ENCODE measurements at places on chromosomes 6 and 20.

GRCh38 chr6:130202782-130203181, 20.0 kb downstream of the SAMD3 start:
- peak; percentile 5 for DNase-seq

- DNase-seq: no peak
These were observed 26.9 kb downstream of the PCNA start for GRCh38 chr20:5092765-5093339.

- DNase-seq: no peak
These were observed 1.3 kb upstream of the L3MBTL1 start for GRCh38 chr20:43506238-43506637.

DNA sequence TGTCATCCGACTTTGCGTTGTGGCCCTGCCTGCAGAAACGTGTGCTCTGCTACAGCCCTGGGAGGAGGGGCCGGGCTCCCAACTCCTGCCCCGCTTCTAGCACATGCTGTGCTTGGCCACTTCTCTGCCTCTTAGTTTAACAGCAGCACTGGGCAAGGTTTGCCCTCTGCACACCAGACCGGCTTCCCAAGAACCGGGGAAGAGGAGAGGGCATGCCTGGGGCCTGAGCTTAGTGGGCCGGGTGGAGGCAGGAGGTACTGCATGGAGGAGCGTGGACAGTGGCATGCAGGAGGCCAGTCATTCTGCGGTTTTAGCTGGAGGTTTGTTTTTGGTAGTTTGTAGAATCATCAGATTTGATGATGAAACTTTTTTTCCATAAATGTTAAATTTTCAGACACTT, 45.5 kb downstream of the CEP43 start:
- no peak for DNase-seq

DNA sequence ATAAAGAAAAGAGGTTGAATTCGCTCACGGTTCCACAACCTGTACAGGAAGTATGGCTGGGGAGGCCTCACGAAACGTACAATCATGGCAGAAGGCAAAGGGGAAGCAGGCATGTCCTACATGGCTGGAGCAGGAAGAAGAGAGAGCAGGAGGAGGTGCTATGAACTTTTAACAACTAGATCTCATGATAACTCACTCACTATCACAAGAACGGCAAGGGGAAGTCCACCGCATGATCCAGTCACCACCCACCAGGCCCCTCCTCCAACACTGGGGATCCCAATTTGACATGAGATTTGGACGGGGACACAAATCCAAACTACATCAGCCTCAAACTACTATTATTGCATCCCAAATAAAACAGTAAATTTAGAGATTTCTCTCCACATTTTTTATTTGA, 53.6 kb upstream of the CST7 start:
- no peak for DNase-seq

DNA sequence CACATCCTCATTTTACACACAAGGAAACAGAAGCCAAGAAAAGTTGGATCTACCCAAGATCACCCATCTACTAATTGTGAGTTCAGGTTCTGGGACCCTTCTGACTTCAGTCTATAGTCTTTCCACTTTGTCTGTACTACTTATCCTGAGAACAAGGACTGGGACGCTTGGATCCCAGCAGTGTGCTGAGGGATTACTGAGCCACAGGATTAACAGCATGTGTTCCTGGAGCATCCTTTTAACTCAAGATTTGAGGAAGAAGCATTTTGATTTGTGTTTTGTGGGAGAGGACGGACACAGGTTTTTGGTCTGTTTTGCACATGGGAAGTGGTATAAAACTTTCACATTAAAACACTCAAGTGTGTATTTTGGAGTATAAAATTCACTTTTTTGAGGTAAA, 4.4 kb downstream of the ENPP4 start:
- DNase-seq: no peak

DNA sequence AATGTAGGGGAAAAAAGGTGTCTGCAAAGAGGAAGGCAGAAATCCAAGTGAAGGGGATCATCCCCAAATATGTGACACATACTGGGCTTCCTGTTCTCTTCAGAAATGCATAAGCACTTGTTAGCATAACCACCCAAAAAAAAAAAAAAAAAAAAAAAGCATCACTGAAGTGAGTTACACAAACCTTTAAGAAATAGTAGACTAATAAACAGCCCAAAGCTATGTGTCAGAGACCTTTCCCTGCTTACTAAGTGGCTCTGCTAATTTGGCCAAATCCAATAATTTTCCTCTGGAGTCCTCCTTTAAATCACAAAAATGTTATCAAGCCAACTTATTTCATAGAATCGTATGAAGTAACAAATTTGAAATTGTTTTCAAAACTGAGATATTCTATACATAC, 7.5 kb upstream of the DST start:
- no peak for DNase-seq

DNA sequence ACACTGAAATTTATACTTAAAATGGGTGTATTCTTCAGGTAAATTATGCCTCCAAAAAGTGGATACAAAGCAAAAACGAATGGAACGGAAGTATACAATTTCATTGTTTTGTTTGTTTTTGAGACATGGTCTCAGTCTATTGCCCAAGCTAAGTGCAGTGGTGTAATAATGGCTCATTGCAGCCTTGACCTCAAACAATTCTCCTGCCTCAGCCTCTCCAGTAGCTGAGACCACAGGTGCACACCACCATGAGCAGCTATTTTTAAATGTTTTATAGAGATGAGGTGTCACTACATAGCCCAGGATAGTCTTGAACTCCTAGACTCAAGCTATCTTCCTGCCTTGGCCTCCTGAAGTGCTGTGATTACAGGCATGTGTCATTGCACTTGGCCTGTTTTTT, 122.2 kb downstream of the MAN1A1 start:
- no peak for DNase-seq

DNA sequence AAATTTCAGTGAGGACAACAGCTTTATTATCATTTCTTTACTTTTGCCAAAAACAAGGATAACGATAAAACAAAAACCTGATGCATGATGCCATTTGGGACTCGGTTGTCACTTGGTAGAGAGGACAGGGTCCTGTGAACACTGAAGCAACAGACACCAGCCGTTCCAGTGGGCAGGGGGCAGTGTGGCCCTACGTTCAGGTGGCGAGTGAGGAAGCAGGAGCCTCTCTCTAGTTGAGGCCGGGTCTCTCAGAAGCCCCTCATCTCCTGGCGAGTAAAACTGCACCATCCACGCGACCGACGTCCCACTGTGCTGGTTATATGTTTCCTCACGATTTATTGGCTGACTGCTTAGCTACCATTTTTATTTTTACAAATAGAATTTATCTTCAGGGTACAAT, 231.6 kb downstream of the THBS2 start:
- DNase-seq: no peak

DNA sequence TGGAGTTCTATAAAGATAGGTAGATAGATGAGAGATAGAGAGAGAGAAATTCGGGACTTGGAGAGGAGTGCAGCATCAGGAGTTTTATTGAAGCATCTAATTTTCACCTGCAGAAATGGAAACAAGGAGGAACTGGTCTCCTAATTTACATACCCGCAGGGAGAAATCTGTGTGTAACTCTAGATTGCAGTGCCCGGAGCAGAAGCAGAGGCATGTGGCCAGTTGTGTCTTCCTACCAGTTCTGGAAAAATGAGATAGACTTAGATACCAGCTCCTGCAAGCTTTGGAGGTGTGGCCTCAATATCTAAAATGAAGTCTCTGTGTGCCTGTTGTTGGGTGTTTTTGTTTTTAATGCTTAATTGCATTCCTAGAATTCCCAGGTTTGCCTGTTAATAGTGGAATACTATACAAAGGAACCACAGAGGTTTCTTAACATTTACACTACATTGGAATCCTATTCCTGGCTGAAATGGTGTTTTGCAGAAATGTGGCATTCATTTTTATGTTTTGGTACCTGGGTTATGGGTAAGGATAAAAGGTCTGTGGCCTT, 57.4 kb downstream of the DTD1 start:
- DNase-seq: no peak

DNA sequence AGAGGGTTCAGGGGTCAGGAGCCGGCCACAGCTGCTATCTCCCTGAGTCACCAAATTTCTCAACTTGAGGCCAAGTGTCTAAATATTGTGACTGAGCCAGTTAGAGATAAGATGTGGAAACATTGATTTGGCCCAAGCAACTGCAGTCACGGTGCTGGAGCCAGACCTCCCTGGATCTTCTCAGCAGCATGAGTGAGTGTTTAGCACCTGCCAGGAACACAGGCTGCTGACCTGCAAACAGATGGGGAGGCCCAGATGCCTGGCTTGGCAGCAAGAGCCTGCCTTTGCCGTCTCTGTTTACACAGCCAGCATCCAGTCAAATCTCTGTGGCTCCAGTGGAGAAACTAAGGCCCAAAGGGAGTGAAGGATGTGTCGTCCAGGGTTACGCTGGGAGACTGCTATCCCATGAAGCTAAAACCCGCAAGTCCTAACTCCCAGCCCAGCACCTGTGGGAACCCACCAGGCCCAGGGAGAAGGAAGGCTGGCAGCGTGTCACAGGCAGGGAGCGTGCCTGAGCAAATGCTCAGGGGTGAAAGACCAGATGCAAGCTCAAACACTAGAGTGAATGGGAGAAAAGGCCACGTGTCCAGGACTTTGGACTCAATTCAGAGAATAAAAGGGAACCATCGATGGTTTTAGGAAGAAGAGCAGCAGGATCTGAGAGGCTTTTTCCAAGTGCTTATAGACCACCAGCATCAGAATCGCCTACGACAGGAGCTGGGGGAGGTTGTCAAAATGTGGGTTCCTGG, 15.9 kb upstream of the PTGIS start:
- DNase-seq: peak; percentile 94

DNA sequence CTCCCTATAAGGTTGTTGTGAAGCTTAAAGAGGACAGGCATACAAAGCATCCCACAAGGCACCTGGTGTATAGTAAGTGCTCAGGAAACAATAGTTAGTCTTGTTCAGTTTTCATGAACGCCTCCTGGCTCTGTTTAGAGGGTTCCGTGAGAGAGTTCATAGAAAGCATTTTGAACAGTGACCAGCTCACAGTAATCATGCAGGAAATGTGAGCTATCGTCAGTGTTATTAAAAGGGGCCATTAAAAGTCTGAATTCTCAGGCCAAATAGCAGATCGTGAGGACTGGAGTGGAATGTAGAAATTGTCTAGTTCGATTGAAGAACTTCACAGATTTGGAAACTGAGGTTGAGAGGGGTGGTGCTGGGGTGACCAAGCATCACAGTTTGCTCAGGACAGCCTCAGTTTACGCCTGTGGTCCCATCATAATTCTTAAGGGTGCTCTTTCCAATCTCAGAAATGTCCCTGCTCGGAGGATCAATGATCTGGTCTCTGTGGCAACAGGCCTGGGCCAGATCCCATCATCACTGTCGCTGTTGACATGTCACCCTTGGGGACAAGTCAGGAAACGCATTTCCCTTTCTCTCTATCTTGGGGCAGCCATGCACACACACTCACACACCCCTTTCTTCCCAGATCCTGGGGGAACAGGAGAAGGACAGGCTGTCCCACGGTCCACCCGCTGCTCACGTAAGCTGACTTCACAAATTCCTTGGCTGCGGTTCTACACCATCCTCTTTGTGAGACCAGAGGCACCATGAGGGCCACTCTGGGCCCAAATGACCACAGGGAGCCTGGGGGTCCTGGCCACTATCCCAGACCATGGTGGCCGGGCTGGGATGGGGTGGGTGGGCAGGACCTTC, 7.2 kb downstream of the TGM2 start:
- DNase-seq: no peak

DNA sequence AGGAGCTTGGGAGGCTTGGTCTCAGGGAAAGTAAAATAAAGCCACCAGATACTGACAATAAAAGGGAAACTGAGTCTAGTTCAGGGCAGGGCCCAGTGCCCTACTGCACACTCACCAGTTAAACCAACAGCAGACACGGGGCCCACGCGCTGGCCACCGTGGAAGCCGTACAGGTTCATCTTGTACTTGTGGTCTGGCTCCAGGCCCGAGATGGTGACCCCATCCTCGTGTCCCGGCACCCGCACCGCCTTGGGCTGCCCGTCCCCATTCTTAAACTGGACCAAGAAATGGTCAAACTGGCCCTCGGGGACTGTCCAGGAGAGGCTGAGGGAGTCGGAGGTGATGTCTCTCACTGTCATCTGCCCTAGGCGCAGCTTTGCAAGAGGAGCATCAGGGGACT, 26.5 kb downstream of the CYP21A2 start:
- DNase-seq: no peak

DNA sequence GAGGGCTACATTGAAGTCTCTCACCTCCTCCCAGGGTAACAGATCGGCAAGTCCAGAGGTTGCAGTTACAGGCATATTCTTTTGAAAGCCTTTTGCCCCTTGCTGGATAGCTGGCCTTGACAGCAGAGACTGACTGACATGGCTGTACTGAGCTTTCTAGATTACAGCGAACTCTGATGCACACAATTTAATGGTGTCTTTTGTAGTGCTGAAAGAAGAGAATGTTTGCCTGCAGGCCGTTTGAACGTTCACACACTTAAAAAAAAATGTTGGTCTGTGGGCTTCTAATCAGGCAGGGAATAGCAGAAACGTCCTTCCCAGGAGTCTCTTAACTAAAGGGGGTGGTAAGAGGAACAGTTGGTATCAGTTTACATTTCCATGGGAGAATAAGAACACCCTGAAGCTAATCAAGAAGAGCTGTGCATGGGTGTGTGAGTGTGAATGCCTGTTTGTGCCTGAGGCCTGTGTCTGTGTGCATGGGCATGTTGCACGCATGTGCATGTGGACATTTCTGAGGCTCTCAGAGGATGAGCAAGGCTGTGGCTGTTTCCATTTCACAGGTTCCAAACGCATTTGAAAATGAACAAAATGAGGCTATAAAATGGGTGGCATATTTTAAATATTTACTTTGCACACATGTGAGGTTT, 213.9 kb upstream of the SSTR4 start:
- DNase-seq: peak; percentile 15

DNA sequence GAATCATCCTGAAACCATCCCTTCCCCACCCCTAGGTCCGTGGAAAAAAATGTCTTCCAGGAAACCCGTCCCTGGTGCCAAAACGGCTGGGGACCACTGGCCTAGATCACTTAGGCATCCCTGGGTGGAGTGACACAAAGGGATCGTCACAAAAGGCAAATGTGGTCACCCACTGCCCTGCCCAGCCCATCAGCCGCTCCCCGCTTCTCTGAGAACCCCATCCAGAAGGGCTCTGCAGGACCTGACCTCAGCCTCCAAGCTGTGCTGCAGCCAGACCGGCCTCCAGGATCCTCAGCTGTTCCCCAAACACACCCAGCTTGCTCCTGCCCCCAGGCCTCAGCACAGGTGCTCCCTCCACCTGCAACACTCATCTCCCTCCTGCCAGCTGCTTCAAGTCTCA, 61.6 kb downstream of the PREX1 start:
- DNase-seq: no peak

DNA sequence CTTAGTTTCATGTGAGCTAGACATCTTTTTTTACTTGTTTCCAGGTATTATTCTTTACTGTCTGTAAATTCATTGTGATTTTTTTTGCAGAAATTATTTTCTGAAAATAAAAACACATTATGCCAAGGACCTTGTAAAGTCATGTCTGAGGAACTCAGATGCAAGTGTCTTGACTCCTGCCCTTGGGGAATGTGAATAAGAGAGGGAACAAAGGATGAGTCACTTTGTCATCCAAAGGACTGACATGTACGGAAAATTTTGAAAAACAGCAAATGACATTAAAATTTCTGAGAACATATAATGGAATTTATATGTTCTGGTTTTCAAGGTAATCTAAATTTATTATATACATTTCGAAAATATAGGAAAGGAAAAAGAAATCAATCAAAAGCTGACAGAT, 660.4 kb downstream of the CD109 start:
- no peak for DNase-seq
